ENCODE measurements at places on chromosomes 1 and 21.

GRCh38 chr1:39779821-39780220 lies 8.7 kb upstream of the OXCT2 start:
- no peak for DNase-seq

- DNase-seq = no peak
Measured at GRCh38 chr1:44707112-44707881, 23.7 kb downstream of the RNU5D-1 start.

DNA sequence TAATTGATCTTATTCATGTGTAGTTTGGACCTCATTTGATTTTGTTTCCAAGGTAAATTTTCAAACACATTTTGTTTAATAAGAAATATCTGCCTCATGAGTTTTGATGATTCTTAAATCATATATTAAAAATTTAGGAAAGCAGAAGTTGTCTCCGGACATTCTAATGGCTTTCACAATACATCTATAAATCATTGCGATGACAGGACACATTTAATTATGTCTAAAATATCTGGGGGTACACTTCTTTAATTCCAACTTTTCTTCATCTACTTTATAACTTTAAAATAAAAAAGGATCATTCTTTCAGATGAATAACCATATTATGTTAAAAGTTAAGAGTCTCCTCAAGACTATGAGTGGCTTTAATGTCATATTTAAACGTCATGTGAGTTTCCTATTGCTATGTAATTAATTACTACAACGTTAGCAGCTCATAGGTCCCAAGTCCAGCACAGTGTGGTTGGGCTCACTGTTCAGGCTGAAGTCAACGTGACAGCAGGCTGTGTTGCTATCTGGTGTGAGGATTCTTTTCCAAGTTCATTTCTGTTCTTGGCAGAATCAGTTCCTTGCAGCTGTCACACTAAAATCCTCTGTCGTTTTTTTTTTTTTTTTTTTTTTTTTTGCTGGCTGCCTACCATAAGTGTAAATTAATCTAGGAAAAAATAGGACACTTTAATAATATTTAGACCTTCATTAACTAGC lies 893.5 kb downstream of the LTN1 start:
- DNase-seq = no peak

DNA sequence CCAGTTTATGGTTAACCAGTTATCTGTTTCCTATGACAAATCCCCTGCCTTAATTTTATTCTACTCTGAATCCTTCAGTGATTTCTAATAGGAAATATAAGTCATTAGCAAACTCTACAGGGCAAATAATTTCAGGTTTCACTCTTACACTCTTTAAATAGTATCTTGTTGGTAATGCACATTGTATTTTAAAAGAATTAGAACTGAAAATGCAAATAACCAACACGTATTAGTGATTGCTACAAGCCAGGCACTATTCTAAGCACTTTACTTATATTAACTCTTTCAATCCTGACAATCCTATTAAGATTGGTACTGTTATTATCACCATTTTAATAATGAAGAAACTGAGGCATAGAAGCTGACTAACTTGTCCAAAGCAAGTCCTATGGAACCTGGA lies 48.3 kb upstream of the LHX8 start:
- no peak for DNase-seq

DNA sequence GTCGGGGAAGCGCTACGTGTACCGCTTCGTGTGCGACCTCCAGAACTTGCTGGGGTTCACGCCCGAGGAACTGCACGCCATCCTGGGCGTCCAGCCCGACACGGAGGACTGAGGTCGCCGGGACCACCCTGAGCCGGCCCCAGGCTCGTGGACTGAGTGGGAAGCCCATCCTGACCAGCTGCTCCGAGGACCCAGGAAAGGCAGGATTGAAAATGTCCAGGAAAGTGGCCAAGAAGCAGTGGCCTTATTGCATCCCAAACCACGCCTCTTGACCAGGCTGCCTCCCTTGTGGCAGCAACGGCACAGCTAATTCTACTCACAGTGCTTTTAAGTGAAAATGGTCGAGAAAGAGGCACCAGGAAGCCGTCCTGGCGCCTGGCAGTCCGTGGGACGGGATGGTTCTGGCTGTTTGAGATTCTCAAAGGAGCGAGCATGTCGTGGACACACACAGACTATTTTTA lies 17.1 kb downstream of the ETS2 start:
- DNase-seq = no peak

GRCh38 chr1:87565861-87566260 lies 237.2 kb downstream of the LMO4 start:
- no peak for DNase-seq

- DNase-seq = no peak
Measured at GRCh38 chr1:210920258-210920657, 213.7 kb downstream of the KCNH1 start.

Measured in NCI-H1105 (cell line).